ENCODE measurements at places on chromosomes 1 and 21. TPM values are rescaled to one million over a fixed set of nuclear protein-coding genes. Genes with fewer than 3 reads are reported as not detected.

DNA sequence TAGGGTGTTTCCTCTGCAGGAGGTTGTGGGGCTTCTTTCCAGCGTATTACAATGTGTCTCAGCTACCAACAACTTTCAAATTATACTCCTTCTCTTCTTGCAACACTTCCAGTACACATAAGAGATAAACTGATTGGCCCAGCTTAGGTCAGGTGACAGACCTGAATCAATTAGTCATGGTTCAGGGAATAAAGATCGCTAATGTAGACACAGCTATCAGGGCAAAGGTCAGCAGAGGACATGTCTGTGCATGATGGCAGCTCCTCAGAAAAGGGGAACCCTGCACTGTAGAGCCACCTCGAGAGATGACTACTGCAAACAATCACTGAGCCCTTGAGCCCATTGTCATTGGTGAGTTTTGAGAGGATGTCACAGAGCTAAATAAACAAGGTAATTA lies 36.8 kb upstream of the PKN2 start:
- H3K36me3 ChIP-seq = no peaks in the 10 kb centered on the region
- no peak overlapping the region for H3K27ac ChIP-seq
- no peaks in the 10 kb centered on the region for H3K4me1 ChIP-seq
- DNase-seq = no peak
- H3K27me3 ChIP-seq = no peaks in the 10 kb centered on the region
- no peak overlapping the region for H3K4me3 ChIP-seq

DNA sequence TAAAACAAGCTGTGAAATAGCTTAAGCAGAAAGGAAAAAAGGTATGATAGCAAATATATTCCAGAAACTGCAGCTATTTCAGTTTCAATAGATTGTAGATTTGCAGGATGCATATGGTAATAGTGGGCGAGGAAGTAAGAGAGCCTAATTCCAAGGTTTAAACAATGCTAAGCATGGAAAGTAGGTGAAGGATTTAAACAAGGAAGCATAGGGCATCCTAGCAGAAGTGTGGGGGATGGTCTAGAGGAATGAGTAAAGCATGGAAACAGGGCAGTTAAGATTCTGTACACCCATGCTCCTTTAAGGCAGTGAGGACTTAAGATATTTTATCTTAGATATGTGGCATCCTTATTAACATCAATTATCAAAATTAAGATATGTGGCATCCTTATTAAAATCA lies 2.6 kb downstream of the IVNS1ABP start:
- H3K27ac ChIP-seq = no peak overlapping the region
- no peaks in the 10 kb centered on the region for H3K27me3 ChIP-seq
- no peak for DNase-seq
- H3K36me3 ChIP-seq = no peaks in the 10 kb centered on the region
- peak overlapping the region; percentile 70 for H3K4me3 ChIP-seq
- peaks cover 5% of the 10 kb centered on the region for H3K4me1 ChIP-seq

GRCh38 chr1:32073299-32074229 lies 825 bp downstream of the TMEM39B start:
- peak overlapping the region; percentile 76 for H3K4me3 ChIP-seq
- H3K36me3 ChIP-seq = no peaks in the 10 kb centered on the region
- no peaks in the 10 kb centered on the region for H3K4me1 ChIP-seq
- no peaks in the 10 kb centered on the region for H3K27me3 ChIP-seq
- H3K27ac ChIP-seq = peak overlapping the region; percentile 91

DNA sequence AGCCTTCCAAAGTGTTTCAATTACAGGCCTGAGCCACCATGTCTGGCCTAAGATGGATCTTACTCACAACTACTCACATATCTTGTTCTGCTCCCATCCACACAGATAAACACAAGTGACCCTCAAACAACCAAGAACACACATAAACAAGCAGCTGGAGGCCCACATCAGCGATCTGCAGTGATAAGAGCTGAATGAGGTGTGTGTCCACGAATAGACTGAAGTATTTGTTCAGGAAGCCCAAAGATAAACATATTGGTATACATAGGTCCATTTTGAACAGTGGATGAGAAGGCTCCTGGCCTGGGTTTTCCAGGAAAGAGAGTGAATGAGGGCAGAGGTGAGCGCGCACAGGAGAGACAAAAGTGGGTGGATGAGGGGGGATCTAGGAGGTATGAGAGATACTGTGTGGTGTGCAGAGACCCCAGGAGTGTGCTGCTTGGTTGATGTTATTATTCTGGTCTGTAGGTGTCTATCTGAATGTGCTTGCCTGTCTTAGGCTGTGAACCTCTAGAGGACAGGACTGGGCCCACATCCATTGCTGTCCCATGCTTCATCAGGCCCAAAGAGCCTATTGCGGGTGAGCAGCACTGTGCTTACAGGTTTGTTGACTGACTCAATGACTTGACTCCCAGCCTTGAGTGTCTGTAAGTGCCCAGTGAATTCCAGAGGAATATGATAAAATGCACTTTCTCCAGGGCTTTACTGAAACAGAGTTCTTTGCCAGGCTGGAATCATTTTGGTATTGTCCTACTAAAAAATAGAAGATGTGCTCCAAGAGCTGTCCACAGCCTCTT lies 79.9 kb upstream of the ATP1A1 start:
- no peak for DNase-seq
- no peaks in the 10 kb centered on the region for H3K4me1 ChIP-seq
- no peak overlapping the region for H3K27ac ChIP-seq
- H3K4me3 ChIP-seq = no peak overlapping the region
- no peaks in the 10 kb centered on the region for H3K27me3 ChIP-seq

DNA sequence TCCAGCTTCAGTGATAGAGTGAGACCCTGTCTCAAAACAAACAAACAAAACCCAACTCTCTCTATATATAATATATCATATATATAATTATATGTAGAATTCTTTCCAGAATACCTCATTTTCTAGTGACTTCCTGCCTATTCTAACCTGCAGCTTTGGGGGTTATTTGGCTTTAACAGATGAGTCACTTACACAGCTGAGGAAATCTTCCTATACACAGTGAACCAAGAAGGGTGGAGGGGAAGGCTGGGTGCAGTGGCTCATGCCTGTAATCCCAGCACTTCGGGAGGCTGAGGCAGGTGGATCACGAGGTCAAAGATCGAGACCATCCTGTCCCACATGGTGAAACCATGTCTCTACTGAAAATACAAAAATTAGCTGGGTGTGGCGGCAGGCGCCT lies 9.2 kb downstream of the RAB29 start:
- H3K36me3 ChIP-seq = no peaks in the 10 kb centered on the region
- no peak overlapping the region for H3K4me3 ChIP-seq
- no peaks in the 10 kb centered on the region for H3K4me1 ChIP-seq
- H3K27me3 ChIP-seq = no peaks in the 10 kb centered on the region
- H3K27ac ChIP-seq = no peak overlapping the region

GRCh38 chr1:154741327-154741726 lies 128.8 kb downstream of the KCNN3 start:
- no peaks in the 10 kb centered on the region for H3K27me3 ChIP-seq
- H3K4me3 ChIP-seq = no peak overlapping the region
- no peak for DNase-seq
- no peaks in the 10 kb centered on the region for H3K36me3 ChIP-seq
- H3K27ac ChIP-seq = no peak overlapping the region

GRCh38 chr1:53069663-53070327 lies 7.8 kb downstream of the PODN start:
- no peaks in the 10 kb centered on the region for H3K36me3 ChIP-seq
- no peak for DNase-seq
- no peak overlapping the region for H3K27ac ChIP-seq
- no peaks in the 10 kb centered on the region for H3K4me1 ChIP-seq
- H3K27me3 ChIP-seq = no peaks in the 10 kb centered on the region
- H3K4me3 ChIP-seq = no peak overlapping the region

DNA sequence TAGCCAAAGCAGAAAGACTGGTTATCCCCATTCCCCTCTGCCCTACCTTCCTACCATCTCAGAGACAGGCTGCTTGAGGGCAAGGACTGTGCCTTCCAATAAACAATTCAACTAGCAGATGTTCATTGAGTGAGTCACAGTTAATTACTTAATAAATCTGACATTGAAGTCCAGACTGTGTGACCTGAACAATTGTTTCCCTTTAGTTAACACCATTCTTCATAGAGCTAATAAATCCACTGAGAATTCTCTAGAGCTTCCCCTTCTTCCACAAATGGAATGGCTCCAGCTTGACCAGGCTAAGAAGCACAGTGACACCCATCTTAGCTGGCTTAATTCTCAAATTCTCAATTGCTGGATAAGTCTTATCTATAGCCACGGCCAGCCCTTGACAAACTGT lies 61.9 kb upstream of the GJA5 start:
- no peaks in the 10 kb centered on the region for H3K4me1 ChIP-seq
- no peak overlapping the region for H3K27ac ChIP-seq
- DNase-seq = no peak
- no peaks in the 10 kb centered on the region for H3K36me3 ChIP-seq
- H3K4me3 ChIP-seq = no peak overlapping the region

- H3K4me1 ChIP-seq = no peaks in the 10 kb centered on the region
- H3K27ac ChIP-seq = peak within 1 kb of the TSS; percentile 67
- no peaks in the 10 kb centered on the region for H3K36me3 ChIP-seq
- DNase-seq = peak; percentile 56
- peak within 1 kb of the TSS; percentile 71 for H3K4me3 ChIP-seq
Measured at GRCh38 chr1:171185091-171185490, at the start of gene FMO2. FMO2 (plus strand) TSS chr1:171185300; CDS start chr1:171185714, 414 bp downstream.

DNA sequence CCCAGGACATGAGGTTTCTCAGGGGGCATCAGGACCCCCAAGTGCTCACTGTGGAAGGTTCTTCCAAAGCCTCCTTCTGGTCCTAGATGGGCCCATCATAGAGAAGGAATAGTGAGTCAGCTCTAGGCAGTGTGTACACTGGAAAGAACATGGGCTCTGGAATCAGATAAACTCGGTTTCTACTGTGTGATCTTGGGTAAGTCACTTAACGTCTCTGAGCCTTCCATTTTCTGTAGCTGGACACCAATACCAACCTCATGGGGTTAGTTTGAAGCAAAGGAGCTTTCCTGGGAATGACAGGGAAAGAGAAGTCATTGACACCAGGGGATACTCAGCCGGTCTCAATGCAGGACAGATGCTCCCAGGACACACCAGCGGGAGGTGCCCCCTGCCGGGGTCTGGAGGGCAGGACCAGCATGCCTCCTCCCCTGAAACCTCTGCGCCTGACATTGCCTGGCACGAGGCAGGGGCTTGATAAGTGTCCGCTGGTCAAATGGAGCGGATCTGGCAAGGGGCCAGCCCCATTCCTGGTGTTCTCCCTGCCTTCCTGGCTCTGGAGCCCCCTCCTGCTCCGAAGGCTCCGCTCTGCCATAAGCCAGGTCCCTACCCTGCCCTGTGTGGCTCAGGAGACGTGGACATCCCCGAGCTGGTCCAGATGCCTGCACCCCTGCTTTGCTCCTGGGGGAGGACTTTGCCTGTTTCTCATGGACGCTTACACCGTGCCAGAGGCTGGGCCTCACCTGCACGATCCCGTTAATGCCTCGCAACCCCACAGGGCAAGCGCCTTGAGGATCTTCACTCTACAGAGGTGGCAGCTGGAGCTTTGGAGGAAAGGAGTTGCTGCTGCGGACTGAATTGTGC lies 52.8 kb downstream of the EDN2 start:
- H3K27me3 ChIP-seq = no peaks in the 10 kb centered on the region
- no peak overlapping the region for H3K4me3 ChIP-seq
- H3K27ac ChIP-seq = peak overlapping the region; percentile 38
- H3K4me1 ChIP-seq = peaks cover 13% of the 10 kb centered on the region
- H3K36me3 ChIP-seq = no peaks in the 10 kb centered on the region

DNA sequence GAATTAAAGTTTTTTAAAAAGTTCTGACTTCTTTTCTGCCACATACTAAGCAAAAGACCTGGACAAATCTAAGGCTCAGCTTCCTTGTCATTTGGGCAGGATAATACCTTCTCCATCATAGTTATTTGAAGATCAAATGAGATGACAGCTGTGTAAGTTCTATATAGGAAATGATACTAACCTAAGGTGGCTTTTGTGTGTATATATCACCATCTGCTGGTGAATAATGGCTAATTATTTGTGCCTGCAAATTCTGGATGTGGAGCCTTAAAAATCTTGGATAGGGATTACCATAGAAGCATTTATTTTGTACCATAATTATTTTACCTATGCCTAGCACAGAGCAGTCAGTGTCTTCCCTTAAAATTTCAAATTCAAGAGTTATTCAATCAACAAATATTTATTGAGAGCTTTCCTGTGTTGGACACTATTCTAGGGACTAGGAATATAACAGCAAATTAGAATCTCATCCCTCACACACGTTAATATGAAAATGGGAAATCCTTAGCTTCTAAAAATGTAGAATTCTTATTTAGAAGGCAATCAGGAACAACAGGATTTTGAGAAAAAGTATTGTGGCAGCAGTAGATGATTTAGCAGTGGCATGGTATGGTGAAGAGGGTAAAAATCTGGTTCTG lies 89.8 kb downstream of the TMEM200B start:
- no peak overlapping the region for H3K4me3 ChIP-seq
- H3K27ac ChIP-seq = no peak overlapping the region
- no peaks in the 10 kb centered on the region for H3K36me3 ChIP-seq
- no peaks in the 10 kb centered on the region for H3K27me3 ChIP-seq
- H3K4me1 ChIP-seq = no peaks in the 10 kb centered on the region

GRCh38 chr1:206998816-206999215 lies 28.6 kb upstream of the FCAMR start:
- H3K4me3 ChIP-seq = no peak overlapping the region
- H3K27me3 ChIP-seq = no peaks in the 10 kb centered on the region
- H3K4me1 ChIP-seq = no peaks in the 10 kb centered on the region

GRCh38 chr1:109756848-109757521 lies 6.7 kb downstream of the EPS8L3 start:
- DNase-seq = no peak
- H3K4me3 ChIP-seq = no peak overlapping the region
- H3K36me3 ChIP-seq = no peaks in the 10 kb centered on the region

GRCh38 chr1:3483801-3484444 lies 29.5 kb downstream of the ARHGEF16 start:
- DNase-seq = no peak
- H3K27ac ChIP-seq = no peak overlapping the region
- no peak overlapping the region for H3K4me3 ChIP-seq
- H3K36me3 ChIP-seq = no peaks in the 10 kb centered on the region
- H3K4me1 ChIP-seq = no peaks in the 10 kb centered on the region
- no peaks in the 10 kb centered on the region for H3K27me3 ChIP-seq

- no peaks in the 10 kb centered on the region for H3K27me3 ChIP-seq
- H3K36me3 ChIP-seq = no peaks in the 10 kb centered on the region
- DNase-seq = no peak
- no peak overlapping the region for H3K27ac ChIP-seq
- no peaks in the 10 kb centered on the region for H3K4me1 ChIP-seq
Measured at GRCh38 chr1:108678706-108679105, 13.4 kb upstream of the PRPF38B start.

The RNU1-3 gene
- total RNA-seq = under 0.01 TPM

The TMEM69 gene
- total RNA-seq = 39.4 TPM

The AIRE gene
- total RNA-seq = not detected

The AK5 gene
- 111 TPM for total RNA-seq

The ADCY10 gene
- total RNA-seq = under 0.01 TPM

The LCE1D gene
- not detected for total RNA-seq

The CD244 gene
- 0.66 TPM for total RNA-seq

The AKIRIN1 gene
- total RNA-seq = 35.1 TPM

The BEND5 gene
- 7.3 TPM for total RNA-seq

The ACKR1 gene
- 81.9 TPM for total RNA-seq

The TEX38 gene
- not detected for total RNA-seq
